ENCODE measurements at places on chromosomes 16 and 17.

DNA sequence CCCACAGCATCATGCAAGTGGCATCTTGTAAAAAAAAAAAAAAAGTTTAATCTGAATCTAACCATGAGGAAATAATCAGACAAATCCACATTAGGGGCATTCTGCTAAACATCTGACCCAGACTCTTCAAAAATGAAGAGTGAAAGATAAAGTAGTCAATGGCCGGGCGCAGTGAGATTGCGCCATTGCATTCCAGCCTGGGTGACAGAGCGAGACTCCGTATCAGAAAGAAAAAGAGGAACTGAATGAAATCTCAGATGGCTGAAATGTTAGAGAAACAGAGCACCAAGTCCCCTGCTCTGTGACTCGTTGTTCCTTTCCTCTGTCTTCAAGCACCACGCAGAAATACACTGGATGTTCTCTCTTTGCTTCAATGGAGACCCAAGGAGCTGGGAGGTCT lies 12.7 kb upstream of the RNF135 start:
- DNase-seq = peak; percentile 73

GRCh38 chr16:907842-908241 lies 62.9 kb downstream of the LMF1 start:
- DNase-seq = no peak

DNA sequence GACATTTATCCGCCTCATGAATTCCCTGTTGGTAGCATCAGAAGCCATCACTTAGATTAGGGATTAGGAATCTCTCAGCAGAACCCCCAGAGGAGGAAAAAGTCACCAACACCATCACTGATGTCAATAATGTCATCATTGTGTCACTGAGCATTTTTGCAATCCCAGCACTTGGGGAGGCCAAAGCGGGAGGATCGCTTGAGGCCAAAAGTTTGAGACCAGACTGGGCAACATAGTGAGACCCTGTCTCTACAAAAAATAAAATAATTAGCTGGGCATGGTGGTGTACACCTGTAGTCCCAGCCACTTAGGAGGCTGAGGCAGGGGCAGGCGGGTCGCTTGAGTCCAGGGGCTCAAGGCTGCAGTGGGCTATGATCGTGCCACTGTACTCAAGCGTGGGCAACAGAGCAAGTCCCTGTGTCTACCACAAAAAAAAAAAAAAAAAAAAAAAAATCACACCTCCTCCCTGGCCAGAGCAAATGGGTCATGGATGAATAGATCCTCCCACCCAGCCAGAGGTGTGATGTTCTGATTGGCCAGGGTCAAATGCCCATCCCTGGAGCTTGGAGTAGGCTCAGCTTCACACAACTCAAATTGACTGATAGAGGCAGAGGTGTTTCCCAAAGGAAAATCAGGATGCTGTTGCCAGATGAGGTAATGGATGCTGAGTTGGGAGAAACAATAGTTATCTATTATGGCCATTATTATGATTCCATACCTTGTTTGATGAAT lies 31.6 kb downstream of the VWA3A start:
- DNase-seq = no peak

DNA sequence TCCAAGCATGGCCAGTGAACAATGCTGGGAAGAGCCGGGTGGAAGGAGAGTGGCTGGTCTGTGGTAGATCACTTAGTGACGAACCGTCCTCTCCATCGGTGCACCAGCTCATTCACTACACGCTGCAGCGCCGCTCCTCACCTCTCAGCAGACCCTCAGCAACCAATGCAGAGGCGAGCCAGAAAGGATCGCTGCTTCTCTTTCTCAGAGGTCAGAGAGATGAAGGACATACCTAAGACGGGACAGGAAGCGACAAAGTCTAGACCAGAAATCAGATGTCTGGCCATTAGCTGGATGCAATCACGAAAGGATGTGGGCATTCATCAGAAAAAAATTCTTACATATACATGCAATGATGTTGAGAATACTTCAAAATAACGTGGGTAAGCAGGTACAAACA lies 26.9 kb downstream of the NSMCE1 start:
- no peak for DNase-seq

DNA sequence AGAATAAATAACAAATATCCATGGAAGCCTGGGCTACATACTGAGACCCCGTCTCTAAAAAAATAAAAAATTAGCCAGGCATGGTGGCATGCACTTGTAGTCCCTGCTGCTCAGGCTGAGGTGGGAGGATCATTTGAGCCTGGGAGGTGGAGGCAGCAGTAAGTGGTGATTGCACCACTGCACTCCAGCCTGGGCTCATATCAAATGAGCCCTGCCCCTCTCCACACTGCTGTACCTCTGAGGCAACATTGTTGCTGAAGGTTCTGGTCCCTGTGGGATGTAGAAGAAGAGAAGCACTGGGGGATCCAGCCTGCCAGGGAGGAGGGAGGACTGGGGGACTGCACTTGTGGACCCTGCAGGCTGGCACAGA lies 11.4 kb upstream of the ARHGAP23 start:
- no peak for DNase-seq
